ENCODE measurements at places on chromosomes 6 and 20.

- no peak for DNase-seq
Measured at GRCh38 chr20:41260734-41261220, 56.8 kb downstream of the ZHX3 start.

- no peak for DNase-seq
Measured at GRCh38 chr20:50172347-50173013, 18.1 kb upstream of the CEBPB start.

GRCh38 chr6:138240476-138241245 is 22.4 kb upstream of the PBOV1 start:
- no peak for DNase-seq

DNA sequence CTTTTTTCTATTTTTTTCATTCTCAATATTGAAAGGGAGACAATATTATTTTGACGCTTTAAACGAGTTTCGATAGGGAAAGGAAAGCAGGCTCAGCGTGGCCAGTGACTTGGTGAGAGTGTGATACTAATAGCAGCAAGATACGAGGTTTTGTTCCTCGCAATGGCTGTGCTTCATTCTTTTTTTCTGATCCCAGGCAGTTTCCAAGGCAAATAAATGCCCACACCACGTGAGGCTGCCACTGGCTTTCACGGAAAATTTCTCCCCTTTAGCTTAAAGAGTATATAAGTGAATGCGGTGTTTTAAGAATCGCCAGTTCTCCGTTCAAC is 196.4 kb upstream of the ZNF184 start:
- DNase-seq = no peak

DNA sequence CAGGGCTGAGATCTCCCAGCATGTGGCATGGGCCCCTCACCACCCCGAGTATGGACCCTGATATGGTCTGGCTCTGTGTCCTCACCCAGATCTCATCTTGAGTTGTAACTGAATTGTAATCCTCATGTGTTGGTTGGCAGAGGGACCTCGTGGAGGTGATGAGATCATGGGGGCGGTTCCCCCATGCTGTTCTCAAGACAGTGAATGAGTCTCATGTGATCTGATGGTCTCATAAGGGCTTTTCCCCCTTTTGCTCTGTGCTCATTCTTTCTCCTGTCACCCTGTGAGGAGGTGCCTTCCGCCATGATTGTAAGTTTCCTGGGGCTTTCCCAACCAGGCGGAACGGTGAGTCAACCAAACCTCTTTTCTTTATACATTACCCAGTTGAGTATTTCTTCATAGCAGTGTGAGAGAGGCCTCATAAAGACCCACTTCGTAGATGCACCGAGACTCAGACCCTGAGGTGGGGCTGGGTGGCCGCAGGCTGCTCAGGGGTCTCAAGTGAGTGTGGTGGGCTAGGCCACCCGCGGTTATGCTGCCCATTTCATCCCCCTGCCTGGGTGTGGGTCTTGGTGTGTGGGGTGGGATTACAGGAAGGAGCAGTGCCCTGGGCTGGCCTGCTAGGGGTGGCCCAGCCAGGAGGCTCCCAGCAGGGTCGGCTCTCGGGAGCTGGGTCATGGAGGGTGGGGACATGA is 26.2 kb upstream of the GATA5 start:
- DNase-seq = peak; percentile 98

GRCh38 chr6:29792123-29793035 is 35.2 kb upstream of the HLA-G start:
- no peak for DNase-seq

DNA sequence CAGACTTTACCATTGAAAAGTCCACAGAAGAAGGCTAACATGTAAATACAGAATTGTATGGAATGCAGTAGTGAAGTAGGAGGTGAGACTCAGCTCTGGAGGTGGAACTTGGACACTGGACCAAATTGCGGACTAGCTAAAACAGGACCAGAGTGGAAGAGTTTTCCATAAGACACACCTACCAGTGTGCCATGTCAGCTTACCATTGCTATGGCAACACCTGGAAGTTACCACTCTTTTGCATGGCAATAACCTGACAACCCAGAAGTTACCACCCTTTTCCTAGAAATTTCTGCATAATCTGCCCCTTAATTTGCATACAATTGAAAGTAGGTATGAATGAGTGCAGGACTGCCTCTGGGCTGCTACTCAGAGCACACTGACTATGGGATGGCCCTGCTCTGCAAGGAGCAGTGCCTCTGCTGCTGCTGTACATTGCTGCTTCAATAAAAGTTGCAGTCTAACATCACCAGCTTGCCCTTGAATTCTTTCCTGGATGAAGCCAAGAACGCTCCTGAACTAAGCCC is 569.6 kb upstream of the FLRT3 start:
- no peak for DNase-seq

- DNase-seq = no peak
Measured at GRCh38 chr20:18717062-18717461, 96.5 kb upstream of the SCP2D1 start.

DNA sequence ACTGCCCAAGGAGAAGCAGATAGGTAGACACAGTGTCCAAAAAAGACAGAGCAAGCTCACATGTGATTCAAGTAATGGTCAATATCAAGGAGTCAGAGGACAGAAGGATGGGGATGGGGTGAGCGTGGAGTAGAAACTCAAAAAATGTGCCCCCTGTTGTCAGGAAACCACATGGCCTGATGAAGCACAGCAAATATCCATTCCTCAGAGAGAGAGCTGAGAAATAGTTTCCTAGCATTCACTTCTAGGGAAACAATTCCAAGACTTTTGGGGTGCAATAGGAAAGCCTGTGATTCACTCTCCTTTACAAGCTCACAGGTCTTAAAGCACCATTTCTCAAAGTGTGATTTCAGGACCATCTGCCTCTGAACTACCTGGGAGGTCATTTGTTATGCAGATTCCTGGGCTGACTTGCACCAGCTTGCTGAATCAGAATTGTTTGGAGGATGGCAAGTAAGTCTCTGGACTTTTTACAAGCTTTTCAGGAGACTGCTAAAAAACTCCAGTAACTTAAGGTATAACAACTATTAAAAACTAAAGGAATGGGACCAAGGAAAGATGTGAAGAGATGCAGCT is 432.8 kb downstream of the HDGFL1 start:
- DNase-seq = no peak

GRCh38 chr6:111427341-111428116 is 55.5 kb downstream of the REV3L start:
- DNase-seq = peak; percentile 16

DNA sequence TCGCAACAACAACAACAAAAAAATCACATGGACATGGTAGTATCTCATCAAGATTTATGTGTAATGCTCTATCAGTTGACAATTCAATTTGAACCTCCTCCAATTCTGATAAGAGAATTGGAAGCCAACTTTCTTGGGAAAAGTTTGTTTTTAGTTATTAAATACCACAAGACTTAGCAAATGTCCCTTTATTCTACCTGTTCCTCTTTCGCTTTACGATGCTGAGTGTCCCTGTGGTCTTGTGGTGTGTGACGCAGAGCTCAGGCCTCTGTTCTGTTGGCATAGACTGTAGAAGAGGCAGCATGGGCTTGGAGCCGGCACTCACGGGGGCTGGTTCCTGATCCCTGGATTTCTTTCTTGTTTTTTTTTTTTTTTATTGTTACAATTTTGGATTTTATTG is 76.7 kb downstream of the PSMB1 start:
- no peak for DNase-seq

GRCh38 chr20:19775353-19776253 is 17.5 kb downstream of the RIN2 start:
- no peak for DNase-seq

GRCh38 chr6:12336121-12336971 is 46.2 kb downstream of the EDN1 start:
- DNase-seq = no peak

GRCh38 chr20:60104993-60105803 is 147.0 kb downstream of the CDH26 start:
- no peak for DNase-seq

- DNase-seq = no peak
Measured at GRCh38 chr6:34229877-34230276, 6.8 kb upstream of the HMGA1 start.

- DNase-seq = no peak
Measured at GRCh38 chr20:4141291-4142240, 126.2 kb upstream of the RNF24 start.

GRCh38 chr20:4820806-4821518 is 99.3 kb downstream of the PRND start:
- DNase-seq = no peak

GRCh38 chr20:23149623-23150279 is 63.6 kb upstream of the CD93 start:
- no peak for DNase-seq

GRCh38 chr6:163588220-163588919 is 173.9 kb downstream of the QKI start:
- DNase-seq = no peak

GRCh38 chr6:32968093-32968866 is at the start of gene BRD2:
Gene BRD2, plus strand, starts transcription at chr6:32968594. Its CDS starts 4,305 bp downstream, at chr6:32972899.
- no peak for DNase-seq

- DNase-seq = no peak
Measured at GRCh38 chr6:37452522-37452921, 19.5 kb downstream of the CMTR1 start.

DNA sequence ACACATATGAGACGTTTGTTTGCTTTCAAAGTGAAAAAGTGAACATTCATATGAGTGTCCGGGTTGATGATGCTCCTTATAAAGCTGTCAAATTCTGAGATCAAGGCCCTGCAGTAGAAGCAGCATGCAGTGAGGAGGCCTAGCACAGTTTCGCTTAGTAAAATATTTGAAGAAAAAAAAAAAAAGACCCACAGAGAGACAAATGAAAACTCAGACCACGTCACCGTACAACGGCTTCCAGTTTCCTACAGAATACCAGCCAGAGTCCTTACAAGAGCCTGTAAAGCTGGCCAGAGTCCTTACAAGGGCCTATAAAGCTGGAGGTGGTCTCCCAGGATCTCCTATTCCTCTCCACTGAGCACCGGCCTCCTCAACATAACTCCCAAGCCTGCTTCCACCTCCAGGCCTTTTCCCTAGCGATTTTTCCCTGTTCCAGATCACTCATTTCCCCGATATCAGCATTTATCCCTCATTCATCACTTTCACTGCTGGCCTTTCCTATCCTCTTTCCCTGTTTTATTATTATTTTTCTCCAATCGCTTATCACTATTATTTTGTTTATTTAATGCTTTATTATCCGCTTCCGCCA is 1.5 kb upstream of the HMGN4 start:
- DNase-seq = no peak

GRCh38 chr20:43994486-43995100 is 79.9 kb downstream of the TOX2 start:
- no peak for DNase-seq

DNA sequence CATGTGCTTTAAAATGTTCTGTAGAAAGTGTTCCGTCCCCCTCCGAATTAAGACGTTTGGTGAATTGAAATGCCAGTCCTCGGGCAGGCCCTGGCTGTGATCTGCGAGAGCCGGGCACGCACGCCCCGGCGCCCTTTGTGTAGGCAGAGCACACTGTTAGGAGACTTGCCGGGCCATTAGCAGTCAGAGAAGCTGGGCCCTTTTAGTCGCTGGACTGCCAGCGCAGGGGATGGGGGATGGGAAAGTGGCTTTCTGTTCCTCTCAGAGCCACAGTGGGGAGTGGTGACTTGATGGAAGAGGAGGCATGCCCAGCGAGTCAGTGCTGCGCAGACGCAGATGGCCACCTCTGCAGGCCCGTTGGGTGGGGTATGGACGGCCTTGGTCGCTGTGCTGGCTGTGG is 2.2 kb downstream of the PPP1R3G start:
- no peak for DNase-seq

GRCh38 chr20:1697592-1697991 is 40.0 kb upstream of the SIRPG start:
- DNase-seq = no peak

DNA sequence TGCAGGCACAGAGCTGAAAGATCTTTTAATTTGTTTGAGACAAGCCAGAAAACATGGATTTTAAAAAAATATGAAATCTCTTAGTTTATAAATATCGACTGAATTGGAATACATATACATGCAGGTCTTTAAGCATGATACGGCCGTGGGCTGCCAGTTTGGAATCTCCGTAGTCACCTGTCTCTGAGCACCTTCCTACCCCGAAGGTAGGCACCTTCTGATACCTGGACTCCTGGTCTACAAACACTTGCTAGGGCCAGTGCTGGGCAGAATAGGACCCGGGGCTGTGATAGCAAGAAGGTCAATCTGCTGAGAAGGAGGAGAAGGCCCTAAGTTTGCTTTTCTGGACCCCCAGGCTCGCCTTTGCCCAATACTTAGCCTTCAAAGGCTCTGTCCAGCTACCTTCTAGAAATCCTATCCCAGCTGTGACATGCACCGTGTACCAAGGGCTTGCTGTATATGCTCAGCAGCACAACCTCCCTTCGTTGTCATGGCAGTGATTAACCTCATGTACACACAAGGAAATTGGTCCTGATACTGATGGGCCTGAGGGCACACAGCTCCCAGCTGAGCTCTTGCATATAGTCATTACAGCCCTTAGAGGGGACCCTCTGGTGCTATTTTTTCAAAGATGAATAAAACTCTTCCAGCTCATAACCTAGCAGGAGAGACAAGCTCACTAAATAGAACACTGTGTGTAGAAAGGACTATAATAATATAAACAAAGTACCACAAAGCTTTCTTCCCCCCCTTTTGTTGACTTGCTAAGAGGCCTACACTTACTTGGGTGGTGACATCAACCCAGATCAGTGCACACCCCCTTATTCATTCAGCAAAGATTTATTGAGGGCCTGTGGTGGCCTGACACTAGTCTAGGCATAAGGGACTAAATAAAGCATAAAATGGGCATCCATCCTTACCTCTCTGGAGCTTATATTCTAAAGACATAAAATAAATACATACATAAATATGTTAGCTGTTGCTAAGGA is 17.7 kb downstream of the SNPH start:
- no peak for DNase-seq

DNA sequence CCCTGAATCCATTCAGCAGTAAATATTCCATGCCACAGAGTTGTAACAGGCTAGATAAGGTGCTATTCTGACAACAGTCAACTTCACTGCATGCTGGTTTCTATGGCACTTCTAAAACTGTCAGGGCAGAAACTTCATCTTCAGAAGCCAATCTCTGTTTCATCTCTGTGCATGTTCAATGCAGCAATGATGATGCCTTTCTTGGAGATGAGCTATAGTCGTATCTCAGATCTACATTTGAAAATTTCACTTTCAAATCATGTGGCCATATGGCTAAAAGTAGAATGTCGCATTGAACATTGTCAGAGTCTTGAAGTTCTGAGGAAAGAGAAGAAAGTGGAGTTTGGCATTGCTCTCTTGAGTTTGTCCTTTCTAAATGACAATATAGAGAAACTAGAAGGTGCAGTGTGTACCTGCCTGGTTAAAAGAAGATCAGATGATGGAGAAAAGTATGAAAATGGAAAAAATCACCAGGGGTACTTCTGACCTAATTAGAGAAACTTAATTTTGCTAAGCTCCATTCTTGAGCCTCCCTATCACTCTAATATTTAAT is 49.0 kb upstream of the VSTM2L start:
- no peak for DNase-seq

DNA sequence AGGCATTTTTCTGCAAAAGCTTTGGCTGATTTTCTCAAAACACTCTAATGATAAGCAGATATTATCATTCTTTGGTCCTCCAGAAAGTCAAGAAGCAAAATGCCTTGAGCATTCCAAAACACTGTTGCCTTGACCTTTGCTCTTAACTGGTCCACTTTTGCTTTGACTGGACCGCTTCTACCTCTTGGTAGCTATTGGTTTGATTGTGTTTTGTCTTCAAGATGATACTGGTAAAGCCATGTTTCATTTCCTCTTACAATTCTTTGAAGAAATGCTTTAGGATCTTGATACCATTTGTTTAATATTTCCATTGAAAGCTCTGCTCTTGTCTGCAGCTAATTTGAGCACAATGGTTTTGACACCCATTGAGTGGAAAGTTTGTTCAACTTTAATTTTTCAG is 35.6 kb upstream of the SDHAF4 start:
- no peak for DNase-seq
